ENCODE measurements at places on chromosomes 11 and 22.

DNA sequence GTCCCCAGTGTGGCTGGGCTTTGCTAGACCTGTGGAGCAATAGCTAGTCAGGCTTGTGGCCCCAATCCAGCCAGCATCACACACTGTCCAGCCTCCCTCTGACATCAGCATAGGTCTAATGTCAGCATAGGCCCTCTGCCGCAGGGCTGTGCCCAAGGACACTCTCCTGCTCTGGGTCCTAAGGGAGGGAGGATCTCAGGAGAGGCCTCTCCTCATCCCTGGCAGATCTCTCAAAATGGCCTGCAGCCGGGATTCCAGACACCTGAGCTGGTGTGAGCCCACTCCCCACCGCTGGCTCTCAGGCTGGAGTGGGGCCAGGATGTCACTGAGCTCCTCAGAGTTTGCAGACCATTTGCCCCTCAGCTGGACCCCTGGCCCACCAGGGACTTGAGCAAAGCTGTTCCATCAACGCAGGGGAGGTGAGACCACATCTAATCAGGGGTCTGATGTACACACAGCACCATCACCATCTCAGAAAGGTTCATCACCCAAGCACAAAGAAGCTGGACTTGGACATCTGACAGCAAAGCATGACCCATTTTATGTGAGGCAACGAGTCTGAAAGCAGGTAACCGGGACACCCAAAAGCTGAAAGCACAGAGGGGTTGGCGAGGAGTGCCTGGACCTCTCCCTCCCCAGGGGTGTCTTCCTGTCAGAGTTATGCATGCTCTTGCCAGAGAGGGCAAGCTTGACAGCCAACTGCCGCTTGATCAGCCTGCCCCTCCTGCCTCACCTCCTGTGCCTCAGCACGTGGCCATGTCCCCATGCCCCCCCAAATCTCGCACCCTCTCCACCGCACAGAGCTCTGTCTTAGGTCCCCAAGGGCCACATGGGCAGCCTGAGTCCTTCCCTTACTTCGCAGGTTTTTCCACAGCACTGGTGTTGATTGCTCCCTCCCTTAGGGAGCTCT lies 69.7 kb upstream of the SEPTIN5 start:
- DNase-seq = no peak

DNA sequence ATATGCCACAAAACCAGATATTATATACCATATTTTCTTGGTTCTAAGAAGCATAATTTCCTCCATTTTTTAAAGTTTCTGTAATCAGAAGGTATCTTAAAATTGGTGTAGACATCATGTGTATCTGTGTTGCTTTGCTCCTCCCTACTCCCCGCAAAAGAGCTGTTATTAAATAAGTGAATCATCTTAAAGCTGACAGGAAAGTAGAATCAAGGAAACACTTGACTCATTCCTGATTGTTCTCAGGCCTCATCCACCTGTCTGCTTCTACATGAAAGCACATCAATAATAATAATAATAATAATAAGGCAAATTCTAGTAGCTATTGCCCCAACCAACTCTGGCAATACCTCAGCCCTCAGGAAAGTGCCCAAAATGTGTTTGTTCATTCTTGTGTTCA lies 26.2 kb upstream of the GUCY1A2 start:
- no peak for DNase-seq

- no peak for DNase-seq
Observed at GRCh38 chr11:14370496-14370895, 11.5 kb upstream of the RRAS2 start.

GRCh38 chr11:15202626-15203025 lies 87.9 kb downstream of the INSC start:
- DNase-seq = no peak

GRCh38 chr11:86442827-86443226 lies 68.1 kb downstream of the CCDC81 start:
- no peak for DNase-seq

DNA sequence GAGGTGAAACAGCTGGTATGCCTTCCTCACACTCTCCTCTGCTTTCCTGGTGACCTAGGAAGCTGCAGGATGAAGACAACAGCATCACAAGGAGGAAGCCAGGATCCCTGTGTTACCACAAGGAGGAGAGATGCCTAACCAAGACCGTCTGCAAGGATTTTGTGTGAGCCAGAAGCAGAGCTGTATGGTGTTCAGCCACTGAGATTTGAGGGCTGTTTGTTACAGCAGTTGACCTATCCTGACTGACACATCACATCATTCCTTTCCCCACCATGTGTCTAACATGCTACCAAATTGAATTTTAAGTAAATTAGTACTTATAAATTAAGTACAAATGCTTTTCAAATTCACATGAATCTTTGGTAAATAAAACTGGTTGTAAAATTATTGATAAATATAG lies 8.9 kb upstream of the CHKA start:
- no peak for DNase-seq

- DNase-seq = no peak
Observed at GRCh38 chr11:30091737-30092136, 74.9 kb upstream of the KCNA4 start.

- peak; percentile 36 for DNase-seq
Observed at GRCh38 chr11:2752923-2753322, 53.1 kb upstream of the KCNQ1OT1 start.

- DNase-seq = no peak
Observed at GRCh38 chr11:79670882-79671281, 230.1 kb upstream of the TENM4 start.

GRCh38 chr22:50437511-50438304 lies 37.1 kb downstream of the SBF1 start:
- no peak for DNase-seq

- DNase-seq = no peak
Observed at GRCh38 chr22:29342177-29342576, 26.7 kb upstream of the RASL10A start.

DNA sequence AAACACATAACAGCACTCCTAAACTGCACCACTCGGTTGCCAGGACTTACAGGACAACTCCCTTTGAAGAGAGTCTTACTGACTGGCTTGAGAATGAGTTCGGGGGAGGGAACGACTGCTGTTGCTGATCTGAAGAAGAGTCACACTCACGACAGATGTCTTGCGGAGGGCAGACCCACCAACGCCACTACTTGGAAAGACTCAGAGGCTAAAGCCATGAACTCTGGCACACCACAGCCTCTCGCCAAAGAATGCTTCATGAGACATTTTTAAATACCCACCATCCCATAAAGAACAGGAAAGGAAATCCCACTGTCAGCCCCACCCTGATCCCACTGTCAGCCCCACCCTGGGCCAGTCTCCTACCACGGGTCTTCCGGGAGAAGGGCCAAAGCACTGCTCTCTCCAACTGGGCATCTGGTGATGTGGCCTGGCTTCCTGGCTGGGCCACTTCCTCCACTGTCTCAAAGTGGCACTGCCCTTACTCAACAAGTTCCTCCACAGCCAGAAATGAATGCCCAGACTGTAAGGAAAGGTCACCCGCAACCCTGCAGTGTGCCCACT lies 73.6 kb downstream of the MICAL3 start:
- no peak for DNase-seq

DNA sequence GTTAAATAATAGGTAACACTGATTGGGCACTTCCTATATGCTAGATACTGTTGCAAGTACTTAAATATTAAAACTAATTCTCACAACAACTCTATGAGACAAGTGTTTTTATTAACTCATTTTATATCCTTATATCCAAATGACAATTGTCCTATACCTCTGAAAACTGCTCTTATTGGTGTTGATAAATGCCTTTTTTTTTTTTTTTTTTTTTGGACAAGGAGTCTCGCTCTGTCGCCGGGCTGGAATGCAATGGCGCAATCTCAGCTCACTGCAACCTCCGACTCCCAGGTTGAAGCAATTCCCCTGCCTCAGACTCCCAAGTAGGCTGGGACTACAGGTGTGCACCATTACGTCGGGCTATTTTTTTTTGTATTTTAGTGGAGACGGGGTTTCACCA lies 41.6 kb downstream of the MRTFA start:
- no peak for DNase-seq

DNA sequence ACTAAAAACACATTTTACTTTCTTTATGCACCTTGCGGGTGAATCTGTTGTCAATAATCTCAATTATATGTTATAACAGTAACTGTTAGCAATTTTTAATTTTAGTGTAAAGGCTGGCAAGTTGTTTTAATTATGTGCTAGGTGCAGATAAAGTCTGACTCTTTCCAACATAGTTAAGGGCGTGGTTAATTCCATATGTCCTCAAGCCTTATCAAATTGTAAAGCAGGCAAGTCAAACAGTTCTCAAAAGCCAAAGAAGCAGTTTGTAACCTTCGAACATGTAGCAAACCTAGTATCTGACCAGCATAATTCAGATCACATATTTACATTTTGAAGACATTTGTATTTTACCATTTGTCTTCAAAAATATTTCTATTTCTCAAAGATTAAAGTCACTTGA lies 29.2 kb downstream of the METTL15 start:
- DNase-seq = no peak

DNA sequence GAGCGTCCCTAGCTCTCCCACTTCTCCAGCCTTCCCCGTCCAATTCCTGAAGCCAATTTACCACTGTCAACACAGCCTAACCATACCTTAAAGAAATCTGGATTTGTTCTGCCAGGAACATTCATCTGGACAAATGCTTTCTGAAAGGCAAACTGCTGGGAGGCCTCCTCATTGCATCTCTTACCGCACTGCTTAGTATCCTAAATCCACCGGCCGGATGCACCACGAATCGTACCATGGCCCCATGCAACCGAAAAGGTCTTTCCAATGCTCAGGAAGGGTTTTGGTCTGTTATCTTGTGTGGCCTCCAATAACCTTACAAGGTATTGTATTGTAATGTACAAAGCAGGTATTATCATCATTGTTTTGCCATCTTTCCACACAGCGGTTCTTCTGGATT lies 57.6 kb downstream of the MYH9 start:
- no peak for DNase-seq

DNA sequence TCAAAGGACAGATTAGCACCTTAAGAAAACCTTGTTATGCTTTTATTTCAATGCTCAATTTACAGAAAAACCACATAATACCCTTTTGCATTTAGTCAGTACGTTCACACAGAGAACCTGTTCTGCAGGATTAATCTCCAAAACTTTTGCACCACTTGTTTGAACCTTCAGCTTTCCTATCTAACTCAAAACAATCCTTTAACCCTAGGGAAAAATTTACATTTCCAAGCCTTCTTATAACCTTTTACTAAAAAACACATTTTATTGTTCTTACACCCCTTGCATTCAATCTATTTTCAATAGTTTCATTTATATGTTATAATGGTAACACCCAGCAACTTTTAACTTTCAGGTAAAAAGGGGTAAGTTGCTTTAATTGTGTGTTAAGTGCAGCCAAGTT lies 952.5 kb upstream of the CNTN5 start:
- no peak for DNase-seq

DNA sequence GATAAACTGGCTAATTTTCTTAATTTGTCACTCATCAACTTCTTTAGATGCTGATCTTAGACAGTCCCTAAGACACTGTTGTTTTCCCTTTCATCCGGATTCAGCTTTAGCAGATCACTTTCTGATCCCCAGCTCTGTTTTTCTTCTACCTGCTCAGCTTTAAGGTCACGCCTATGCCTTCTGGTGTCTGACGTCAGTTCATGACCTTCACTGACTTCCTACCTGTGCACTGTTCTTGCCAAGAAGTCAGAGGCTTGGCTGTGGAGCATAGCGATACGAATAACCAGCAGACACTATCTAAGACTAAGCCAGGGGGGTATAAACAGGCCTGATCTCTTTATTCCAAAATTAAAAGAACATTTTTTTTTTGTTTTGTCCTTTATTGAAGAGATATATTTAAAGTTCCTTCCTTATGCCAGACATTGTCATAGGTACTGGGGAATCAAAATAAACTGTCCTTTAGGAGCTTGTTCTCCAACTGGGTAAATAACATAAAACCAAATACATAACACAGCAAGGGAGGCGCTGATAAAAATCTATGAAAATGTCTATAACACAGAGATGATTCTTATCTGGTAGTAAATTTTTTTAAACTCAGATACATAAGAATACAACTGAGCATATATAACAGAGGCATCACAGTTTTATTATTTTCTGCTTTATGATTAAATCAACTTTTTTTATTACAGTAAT lies 352.2 kb upstream of the CTSC start:
- DNase-seq = no peak

DNA sequence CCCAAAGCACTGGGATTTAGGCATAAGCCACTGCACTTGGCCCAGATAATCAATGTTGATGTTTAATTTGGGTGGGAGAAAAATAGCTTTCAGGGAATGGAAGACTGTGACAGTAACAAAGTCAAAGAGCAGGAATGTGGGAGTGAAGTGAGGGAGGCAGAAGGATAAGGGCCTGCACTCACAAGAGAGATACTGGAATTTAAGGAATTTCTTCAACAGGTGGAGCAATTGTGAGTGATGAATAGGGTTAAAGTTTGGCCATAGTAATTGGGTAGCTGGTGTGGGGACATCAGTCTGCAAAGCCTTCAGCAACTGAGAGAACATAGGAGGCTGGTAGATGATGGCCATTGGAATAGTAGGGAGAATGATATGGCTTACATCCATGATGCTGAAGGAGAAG lies 8.6 kb upstream of the APBB1 start:
- DNase-seq = no peak

DNA sequence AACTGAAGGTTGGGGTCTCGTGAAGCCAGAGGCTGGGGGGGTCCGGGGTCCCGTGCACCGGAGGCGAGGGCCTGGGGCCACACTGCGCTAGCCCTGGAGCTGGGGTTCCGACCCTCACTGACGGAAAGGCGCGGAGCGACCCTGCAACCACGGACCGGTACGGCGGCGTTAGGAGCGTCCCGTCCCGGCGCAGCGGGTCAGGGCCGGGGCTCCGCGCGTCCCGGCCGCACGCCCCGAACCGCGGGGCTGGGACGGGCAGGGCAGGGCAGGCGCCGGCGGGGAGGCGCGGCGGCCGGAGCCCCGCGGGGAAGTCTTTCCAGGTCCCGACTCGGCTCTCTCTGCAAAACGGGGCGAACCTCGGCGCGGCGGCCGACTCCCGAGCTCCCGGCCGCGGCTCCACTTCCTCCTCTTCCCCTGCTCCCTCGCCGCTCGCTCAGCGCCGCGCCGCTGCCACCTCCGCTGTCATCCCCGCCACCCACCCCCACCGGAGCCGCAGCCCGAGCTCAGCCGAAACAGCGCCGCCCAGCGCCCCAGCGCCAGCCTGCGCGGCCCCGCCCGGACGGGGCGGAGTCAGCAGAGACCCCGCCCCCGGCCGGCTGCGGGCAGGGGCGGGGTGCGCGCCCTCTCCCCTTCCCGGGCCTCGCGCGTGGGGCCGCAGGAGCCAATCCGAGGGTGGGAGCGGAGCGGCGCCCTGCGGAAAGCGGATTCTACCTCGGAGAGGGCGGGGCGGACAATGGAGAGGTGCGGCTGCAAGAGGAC lies at the start of gene GDPD5:
Gene GDPD5, minus strand, starts transcription at position 509 of the 759 bp plus-strand sequence. CDS start 48,206 bp downstream, outside the sequence.
- DNase-seq = peak; percentile 89

- DNase-seq = no peak
Observed at GRCh38 chr11:119307974-119308373, 9.0 kb downstream of the MCAM start.

DNA sequence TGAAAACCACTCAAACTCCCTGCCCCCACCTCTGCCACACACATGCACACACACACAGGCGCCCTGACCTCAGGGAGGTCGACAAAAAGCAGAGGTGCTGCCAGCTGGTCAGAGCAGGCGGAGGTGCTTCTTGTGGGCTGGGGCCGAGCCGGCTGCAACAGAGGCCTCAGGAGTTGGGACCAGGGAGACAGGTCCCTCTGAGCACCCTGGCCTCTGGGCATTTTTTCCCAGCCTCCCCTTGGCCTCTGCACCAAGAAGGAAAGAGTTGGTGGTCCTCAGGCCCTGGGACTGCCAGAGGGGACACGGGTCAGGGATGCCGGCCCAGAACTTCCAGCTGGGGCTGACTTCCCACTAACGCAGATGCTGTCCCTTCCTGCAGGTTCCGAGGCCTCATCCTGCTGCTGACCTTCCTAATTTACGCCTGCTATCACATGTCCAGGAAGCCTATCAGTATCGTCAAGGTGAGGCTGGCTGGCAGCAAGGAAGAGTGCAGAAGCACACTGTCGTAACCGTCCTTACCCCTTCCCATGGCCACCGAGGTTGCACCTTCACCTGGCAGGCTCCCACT lies 13.4 kb downstream of the SLC37A2 start:
- no peak for DNase-seq
